ENCODE measurements at places on chromosomes 2 and 18.
A peak's percentile ranks its signal among the peaks of the same experiment; 100 is the strongest.

DNA sequence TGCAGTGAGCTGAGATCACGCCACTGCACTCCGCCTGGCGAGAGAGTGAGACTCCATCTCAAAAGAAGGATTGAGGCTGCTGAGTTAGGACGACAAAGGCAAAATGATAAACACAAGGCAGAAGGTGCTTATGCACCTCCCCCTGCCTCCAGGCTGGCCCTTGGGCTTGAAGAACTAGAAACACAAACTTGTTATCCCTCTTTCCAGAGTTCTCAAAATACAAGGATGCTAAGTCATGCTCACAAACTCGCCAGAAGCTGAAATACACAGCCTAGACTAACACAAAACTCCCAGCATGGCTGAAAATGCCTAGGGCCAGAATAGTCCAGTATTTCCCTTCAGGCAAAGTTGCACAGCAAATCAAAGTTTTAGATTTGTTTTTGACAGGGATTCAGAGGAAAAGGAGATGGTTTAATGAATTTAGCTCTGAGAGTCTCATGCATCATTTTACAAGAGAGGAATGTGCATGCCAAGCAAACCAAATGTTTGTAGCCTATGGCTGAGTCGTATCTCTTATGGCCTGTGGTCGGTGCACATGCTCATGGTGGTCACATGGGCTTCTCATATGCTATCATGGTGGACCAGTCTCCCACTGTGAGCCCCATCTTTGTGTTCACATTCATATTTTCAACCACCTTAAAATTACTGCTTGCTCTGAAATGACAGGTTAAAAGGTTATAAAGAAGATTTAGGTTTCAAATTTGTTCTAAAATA is 16.2 kb upstream of the MREG start:
- ATAC-seq: no peak
- H3K4me3 ChIP-seq: no peak overlapping the region
- no peaks in the 10 kb centered on the region for H3K4me1 ChIP-seq
- H3K27me3 ChIP-seq: no peaks in the 10 kb centered on the region
- H3K27ac ChIP-seq: no peak overlapping the region

DNA sequence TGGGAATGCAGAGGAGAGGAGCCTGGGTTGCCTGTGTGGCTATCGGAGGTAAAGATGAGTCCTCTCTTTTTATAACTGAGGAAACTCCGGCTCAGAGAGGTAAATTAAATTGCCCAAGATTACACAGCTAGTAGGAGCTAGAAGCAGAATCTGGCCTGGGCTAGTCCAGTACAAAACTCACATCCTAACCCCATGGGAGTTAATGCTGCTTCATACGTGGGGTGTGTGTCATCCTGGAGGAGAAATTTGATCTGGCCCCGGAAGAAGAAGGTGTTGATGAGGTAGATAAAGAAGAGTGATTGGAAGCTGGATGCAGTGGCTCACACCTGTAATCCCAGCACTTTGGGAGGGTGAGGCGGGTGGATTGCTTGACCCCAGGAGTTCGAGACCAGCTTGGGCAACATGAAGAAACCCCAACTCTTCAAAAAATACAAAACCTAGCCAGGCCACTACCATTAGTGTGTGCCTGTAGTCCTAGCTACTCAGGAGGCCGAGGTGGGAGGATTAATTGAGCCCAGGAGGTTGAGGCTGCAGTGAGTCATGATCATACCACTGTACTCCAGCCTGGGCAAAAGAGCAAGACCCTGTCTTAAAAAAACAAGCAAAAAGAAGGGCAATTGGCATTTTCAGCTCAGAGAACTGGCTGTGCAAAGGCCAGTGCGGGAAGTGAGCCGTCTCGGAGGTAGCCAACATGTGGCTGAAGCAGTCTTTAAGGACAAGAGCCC is 33.7 kb downstream of the CTIF start:
- H3K36me3 ChIP-seq: peaks cover 8% of the 10 kb centered on the region
- no peak for ATAC-seq
- no peak overlapping the region for H3K27ac ChIP-seq
- no peaks in the 10 kb centered on the region for H3K4me1 ChIP-seq
- H3K27me3 ChIP-seq: no peaks in the 10 kb centered on the region

DNA sequence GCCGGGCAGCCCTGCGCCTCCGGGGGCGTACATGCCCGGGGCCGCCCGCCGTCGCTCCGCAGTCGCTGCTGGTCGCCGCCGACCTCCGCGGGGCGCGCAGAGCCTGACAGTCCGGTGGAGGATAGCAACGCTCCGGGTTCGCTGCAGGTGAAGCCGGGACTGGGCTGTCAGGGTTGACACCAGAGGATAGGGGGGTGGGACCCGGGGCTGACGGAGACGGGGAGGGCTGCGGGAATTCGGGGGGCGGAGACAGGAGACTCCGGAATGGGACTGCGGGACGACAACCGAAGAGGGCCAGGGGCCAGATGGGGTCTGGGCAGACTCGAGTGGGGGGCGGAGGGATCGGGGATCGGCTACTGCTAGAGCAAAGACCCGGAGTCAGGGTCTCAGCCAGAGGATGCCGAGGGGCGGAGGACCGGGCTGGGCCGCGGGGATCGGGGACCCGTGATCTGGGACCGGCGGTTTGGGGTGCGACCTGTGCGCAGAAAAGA is 403 bp downstream of the TMEM127 start:
- ATAC-seq: peak; percentile 24
- peaks cover 22% of the 10 kb centered on the region for H3K4me1 ChIP-seq
- H3K27ac ChIP-seq: peak overlapping the region; percentile 91

DNA sequence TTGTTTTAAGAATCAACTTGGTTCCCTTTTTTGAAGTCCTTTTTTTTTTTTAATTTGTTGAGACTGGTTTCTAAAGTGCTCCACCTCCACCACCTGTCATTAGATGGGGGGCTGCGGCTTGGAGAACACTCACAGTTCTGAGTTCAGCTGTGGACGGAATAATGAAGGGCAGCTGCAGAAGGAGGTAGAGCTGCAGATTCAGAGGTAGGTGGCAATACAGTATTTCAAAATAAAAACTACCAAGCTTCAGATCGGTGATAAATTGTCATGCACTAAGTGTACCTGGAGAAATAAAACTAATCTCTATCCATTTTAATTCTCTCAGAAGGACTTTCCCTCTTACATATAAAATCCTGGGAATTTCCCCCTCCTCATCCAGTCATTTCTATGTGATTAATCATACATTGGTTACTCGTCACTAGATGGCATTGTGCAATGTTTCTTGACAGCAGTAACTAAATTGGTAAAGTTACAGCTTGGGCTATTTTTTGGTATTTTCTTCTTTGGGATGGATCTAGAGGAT is 81.1 kb upstream of the SLC39A10 start:
- H3K4me1 ChIP-seq: no peaks in the 10 kb centered on the region
- H3K4me3 ChIP-seq: no peak overlapping the region
- H3K27ac ChIP-seq: no peak overlapping the region
- no peaks in the 10 kb centered on the region for H3K36me3 ChIP-seq

- no peak for ATAC-seq
- H3K36me3 ChIP-seq: no peaks in the 10 kb centered on the region
- peaks cover 24% of the 10 kb centered on the region for H3K4me1 ChIP-seq
- H3K27ac ChIP-seq: no peak overlapping the region
- no peak overlapping the region for H3K4me3 ChIP-seq
- H3K27me3 ChIP-seq: no peaks in the 10 kb centered on the region
These were observed 167.3 kb upstream of the SPRED2 start for GRCh38 chr2:65599693-65600092.

- H3K27ac ChIP-seq: no peak overlapping the region
- ATAC-seq: no peak
- H3K4me3 ChIP-seq: no peak overlapping the region
- H3K36me3 ChIP-seq: peaks cover 16% of the 10 kb centered on the region
- peaks cover 13% of the 10 kb centered on the region for H3K4me1 ChIP-seq
These were observed 34.2 kb upstream of the DYSF start for GRCh38 chr2:71419145-71419544.

GRCh38 chr2:24613154-24613814 is 122.2 kb downstream of the NCOA1 start:
- no peak overlapping the region for H3K27ac ChIP-seq
- no peak for ATAC-seq
- H3K27me3 ChIP-seq: no peaks in the 10 kb centered on the region
- no peak overlapping the region for H3K4me3 ChIP-seq
- H3K4me1 ChIP-seq: peaks cover 17% of the 10 kb centered on the region

GRCh38 chr2:57552885-57553284 is 493.7 kb upstream of the VRK2 start:
- no peak overlapping the region for H3K4me3 ChIP-seq
- H3K4me1 ChIP-seq: no peaks in the 10 kb centered on the region
- H3K27me3 ChIP-seq: no peaks in the 10 kb centered on the region
- no peaks in the 10 kb centered on the region for H3K36me3 ChIP-seq
- no peak overlapping the region for H3K27ac ChIP-seq

GRCh38 chr2:129895526-129896082 is 83.9 kb upstream of the RAB6C start:
- H3K4me3 ChIP-seq: no peak overlapping the region
- H3K27me3 ChIP-seq: peaks cover 43% of the 10 kb centered on the region
- H3K36me3 ChIP-seq: no peaks in the 10 kb centered on the region
- H3K4me1 ChIP-seq: no peaks in the 10 kb centered on the region
- H3K27ac ChIP-seq: no peak overlapping the region

- ATAC-seq: no peak
- no peak overlapping the region for H3K4me3 ChIP-seq
- no peak overlapping the region for H3K27ac ChIP-seq
These were observed 167.1 kb upstream of the FN1 start for GRCh38 chr2:215602997-215603396.

DNA sequence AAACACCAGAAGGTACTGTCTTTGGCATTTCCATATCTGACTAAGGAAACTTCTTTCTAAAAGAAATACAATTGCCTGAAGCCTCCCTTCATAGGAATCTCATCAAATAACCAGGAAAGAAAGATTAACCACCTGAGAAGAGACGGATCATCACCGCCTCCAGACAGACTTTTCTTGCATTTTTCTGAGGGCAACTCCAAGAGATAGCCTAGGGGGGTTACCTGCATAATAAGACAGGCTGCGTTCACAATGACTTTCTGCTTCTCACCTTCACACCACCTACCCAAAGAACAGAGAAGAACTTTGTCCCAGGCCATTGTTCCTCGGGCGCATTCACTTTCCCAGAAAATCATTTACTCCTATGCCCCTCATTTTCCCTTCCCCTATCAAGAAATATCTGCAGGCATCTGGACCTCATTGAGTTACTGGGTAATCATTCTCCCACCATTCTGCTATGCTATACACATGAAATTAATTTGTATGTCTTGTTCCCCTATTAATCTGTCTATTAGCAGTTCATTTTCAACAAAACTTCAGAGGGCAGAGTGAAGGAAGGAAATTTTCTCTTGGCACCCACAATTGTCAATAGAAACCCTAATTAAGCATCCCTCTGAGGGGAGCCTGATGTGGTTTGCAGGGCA is 8.3 kb upstream of the POMC start:
- H3K27me3 ChIP-seq: peaks cover 35% of the 10 kb centered on the region
- H3K27ac ChIP-seq: no peak overlapping the region
- ATAC-seq: no peak
- H3K4me3 ChIP-seq: no peak overlapping the region

DNA sequence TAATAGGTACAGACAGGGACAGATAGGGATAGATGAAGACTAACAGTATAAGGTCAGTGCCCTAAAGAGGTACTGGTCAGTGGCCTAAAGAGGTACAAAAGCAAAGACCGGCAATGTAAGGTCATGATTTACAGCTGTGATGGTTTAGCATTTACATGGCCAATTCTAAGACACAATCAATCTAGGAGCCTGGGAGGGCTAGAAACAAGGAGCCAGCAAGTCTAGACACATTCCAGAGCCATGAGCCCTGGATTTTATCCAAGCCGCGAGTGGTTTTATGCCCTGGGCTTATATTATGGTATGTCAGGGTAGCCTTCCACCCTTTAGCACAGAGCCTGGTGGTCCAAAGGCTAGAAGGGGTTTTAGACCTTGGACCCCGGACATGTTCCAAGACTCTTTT is 124.2 kb downstream of the CBLN2 start:
- no peaks in the 10 kb centered on the region for H3K27me3 ChIP-seq
- no peaks in the 10 kb centered on the region for H3K36me3 ChIP-seq
- no peaks in the 10 kb centered on the region for H3K4me1 ChIP-seq
- H3K27ac ChIP-seq: no peak overlapping the region

- ATAC-seq: no peak
- H3K27ac ChIP-seq: no peak overlapping the region
- no peaks in the 10 kb centered on the region for H3K36me3 ChIP-seq
- H3K4me3 ChIP-seq: no peak overlapping the region
These were observed 1207.7 kb downstream of the SUCLG1 start for GRCh38 chr2:83251321-83251872.

- H3K36me3 ChIP-seq: peaks cover 35% of the 10 kb centered on the region
- ATAC-seq: no peak
- H3K27ac ChIP-seq: peak overlapping the region; percentile 71
- H3K27me3 ChIP-seq: no peaks in the 10 kb centered on the region
- no peaks in the 10 kb centered on the region for H3K4me1 ChIP-seq
- H3K4me3 ChIP-seq: no peak overlapping the region
These were observed 101.9 kb downstream of the NFATC1 start for GRCh38 chr18:79497638-79498081.

- H3K4me1 ChIP-seq: no peaks in the 10 kb centered on the region
- H3K4me3 ChIP-seq: no peak overlapping the region
- no peak overlapping the region for H3K27ac ChIP-seq
- ATAC-seq: no peak
- H3K27me3 ChIP-seq: no peaks in the 10 kb centered on the region
These were observed 340.1 kb upstream of the GYPC start for GRCh38 chr2:126315828-126316227.

GRCh38 chr2:71469403-71470398 is 16.3 kb downstream of the DYSF start:
- H3K27ac ChIP-seq: no peak overlapping the region
- no peaks in the 10 kb centered on the region for H3K4me1 ChIP-seq
- no peak for ATAC-seq
- H3K27me3 ChIP-seq: peaks cover 9% of the 10 kb centered on the region
- no peak overlapping the region for H3K4me3 ChIP-seq

DNA sequence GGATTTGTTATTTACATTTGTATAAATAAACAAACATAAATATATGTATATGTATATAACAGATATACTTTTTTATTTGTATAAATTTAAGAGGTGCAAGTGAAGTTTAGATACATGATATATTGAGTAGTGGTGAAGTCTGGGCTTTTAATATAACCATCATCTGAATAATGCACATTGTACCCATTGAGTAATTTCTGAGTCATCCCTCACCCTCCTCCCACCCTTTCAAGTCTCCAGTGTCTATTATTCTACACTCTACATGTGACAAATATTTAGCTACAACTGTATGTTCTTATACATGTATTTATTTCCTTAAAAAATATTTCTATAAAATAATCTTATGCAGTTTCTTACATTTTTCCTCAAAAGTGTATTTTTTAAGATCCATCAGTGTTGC is 358.7 kb upstream of the TFPI start:
- no peak for ATAC-seq
- no peaks in the 10 kb centered on the region for H3K4me1 ChIP-seq
